ENCODE measurements at places on chromosomes 4 and X. TPM values are rescaled to one million over a fixed set of nuclear protein-coding genes. Genes with fewer than 3 reads are reported as not detected.
A peak's percentile ranks its signal among the peaks of the same experiment; 100 is the strongest.

GRCh38 chr4:183153190-183153916 lies 54.3 kb downstream of the WWC2 start:
- no peak for DNase-seq

- DNase-seq, result no peak
These were observed 34.9 kb downstream of the HMX1 start for GRCh38 chr4:8836664-8837171.

- DNase-seq, result peak; percentile 53
These were observed 535.1 kb downstream of the FAT4 start for GRCh38 chr4:125849869-125850268.

MUC7 gene
- polyA plus RNA-seq, result not detected

FGF5 gene
- polyA plus RNA-seq, result 43.7 TPM

DNA sequence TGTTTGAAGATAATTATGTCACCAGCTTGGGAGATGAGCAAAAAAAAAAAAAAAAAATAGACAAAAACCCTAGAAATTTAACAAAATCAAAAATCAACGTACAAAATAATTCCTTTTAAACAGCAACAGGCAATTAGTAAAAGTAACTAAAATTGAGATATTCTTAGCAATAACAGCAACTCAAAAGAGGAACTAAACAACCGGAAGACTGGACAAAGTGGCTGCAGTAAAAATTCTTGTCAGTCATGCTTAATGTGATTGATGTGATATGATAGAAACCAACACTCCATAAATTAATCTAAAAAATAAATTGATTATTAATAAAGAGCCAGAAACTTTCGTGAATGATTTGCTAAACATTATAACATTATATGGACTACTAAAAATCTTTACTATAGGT lies 1534.6 kb upstream of the AGA start:
- DNase-seq, result no peak

GABRG1 gene
- polyA plus RNA-seq, result not detected

- no peak for DNase-seq
These were observed 28.2 kb upstream of the IGSF1 start for GRCh38 chrX:131317326-131317725.

PCDH10 gene
- polyA plus RNA-seq, result 31.1 TPM

- no peak for DNase-seq
These were observed 3.7 kb downstream of the DOCK11 start for GRCh38 chrX:118499295-118499694.

DNA sequence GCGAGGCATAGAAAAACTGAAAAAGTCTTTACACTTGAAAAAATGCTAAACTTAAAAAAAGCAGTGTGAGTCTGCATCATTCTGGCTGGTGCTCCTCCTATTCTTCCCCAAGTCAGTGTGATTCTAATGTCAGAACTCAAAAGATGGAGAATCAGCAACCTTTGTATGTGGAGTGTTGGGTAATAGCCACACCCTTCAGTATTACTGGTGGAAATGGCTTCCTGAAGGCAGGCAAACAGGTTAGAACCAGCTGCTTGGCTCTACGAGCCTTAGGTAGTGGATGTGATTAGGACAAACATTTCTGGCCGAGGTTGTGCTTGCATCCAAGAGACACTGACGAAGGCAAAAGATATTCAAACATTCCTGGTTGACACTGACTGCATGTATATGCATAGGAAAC lies 353.4 kb upstream of the TACR3 start:
- no peak for DNase-seq

DNA sequence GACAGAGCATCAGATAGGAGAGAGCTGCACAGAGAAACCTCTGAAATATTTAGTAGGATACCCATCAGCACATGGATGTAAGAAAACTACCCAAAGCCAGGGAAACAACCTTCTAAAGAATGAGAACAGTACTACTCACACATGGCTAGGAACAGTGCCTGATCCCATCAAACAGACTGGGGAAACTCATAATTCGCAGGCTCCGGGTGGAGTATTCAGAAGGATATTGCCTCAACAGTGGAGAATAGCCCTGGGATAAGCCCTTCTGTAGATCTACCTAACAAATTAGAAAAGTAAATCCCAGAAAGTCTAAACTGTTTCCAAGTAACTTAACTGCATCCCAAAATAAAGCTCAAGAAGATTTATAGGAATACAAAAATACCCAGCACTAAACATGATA lies 17.8 kb downstream of the RCHY1 start:
- DNase-seq, result no peak

GRCh38 chrX:38973322-38973721 lies 172.1 kb downstream of the MID1IP1 start:
- DNase-seq, result no peak

- no peak for DNase-seq
These were observed at the start of gene BMX for GRCh38 chrX:15500497-15500966. Gene BMX, plus strand, starts transcription at chrX:15500807. Its CDS starts 7,547 bp downstream, at chrX:15508354.

- DNase-seq, result no peak
These were observed 34.6 kb upstream of the FRAS1 start for GRCh38 chr4:78022517-78022916.

- no peak for DNase-seq
These were observed 62.2 kb upstream of the FRMPD4 start for GRCh38 chrX:12076046-12076445.

DNA sequence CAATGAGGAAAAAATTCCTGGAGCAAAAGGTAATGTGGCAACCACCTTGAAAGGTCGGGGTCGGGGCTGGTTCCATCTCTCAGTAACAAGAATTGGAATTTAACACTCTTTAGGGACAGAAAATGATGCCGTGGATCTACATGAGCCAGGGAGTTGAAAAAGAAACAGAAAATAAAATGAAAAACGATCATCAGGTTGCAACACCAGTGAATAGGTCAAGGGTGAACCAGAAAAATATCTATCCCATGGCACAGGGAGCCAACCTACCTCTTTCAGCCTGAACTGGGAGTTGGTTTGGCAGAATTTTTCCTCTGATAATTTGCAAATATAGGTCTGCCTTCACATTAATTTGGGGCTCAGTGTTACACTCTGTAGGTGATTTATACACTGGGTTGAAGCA lies 93.7 kb downstream of the C4orf33 start:
- no peak for DNase-seq

GRCh38 chrX:22360129-22360528 lies 87.4 kb downstream of the CBLL2 start:
- no peak for DNase-seq

GRCh38 chrX:12791257-12792228 lies at the start of gene PRPS2:
Gene PRPS2, plus strand, starts transcription at chrX:12791412. Its CDS starts 86 bp downstream, at chrX:12791498.
- DNase-seq, result no peak

DNA sequence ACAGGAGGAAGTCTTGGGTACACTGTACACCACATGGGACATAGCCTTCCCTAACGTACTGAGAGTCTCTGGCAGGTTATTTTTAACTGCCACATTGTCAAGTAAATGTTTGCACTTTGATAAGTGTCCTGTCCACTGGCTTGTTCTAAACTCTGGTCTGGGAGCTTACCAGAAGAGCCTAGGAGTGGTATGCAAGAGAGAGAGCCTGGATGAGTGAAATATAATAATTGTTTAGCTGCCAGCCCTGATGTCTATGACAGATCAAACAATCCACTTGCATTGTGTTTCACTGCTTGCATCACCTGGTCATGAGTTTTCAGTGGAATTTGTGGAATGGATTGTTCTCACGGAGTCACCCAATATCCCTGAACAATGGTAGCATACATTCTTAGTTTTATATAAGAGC lies 91.6 kb downstream of the SHROOM3 start:
- no peak for DNase-seq

DNA sequence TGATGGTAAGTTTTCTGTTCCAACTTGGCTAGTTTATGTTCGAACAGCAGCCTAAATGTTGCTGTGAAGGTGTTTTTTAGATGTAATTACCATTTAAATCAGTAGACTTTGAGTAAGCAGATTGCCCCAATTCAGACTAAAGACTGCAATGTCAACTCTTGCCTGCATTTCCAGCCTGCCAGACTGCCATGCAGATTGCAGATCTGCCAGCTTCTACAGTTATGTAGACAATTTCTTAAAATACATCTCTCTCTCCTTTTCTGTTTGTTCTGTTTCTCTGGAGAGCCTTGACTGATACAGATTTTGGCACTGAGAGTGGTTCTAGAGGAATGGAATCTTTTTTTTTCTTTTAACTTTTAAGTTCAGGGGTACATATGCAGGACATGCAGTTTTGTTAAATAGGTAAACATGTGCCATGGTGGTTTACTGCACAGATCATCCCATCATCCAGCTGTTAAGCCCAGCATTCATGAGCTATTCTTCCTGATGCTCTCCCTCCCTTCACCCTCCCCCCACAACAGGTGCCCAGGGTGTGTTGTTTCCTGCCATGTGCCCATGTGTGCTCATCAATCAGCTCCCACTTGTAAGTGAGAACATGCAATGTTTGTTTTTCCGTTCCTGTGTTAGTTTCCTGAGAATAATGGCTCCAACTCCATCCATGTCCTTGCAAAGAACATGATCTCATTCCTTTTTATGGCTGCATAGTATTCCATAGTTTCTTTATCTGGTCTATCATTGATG lies 227.8 kb downstream of the CPE start:
- no peak for DNase-seq

CT45A5 gene
- polyA plus RNA-seq, result not detected

GRCh38 chr4:153095448-153096204 lies 108.6 kb upstream of the TRIM2 start:
- no peak for DNase-seq

DNA sequence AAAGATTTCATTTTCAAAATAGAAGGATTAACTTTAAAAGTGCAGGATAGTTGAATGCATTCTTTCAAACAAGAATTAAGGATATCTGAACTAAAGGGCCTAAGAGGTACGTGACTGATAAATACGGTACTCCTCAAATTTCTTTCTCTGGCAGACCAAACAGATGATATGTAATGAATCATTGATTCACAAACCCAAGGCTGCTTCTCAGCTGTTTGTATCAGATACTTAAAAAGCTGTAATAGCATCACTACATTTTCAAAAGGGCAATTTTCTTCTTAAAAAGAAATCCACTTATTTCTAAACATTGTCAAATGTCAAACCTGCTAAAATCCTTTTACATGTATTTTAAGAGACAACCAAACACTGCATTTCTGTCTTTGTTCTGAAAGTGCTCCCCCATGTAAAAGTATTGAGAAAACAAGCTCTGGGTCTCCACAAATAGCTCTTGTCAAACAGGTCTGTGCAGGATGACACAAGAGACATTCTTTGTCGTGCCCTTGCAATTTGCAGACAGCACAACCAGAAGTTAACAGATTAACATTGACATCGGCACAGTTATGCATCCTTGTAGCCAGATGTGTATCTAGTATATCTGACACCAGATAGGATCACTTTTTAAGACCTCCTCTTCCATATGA lies 82.0 kb downstream of the MANBA start:
- no peak for DNase-seq

GRCh38 chr4:114921790-114922591 lies 191.4 kb downstream of the NDST4 start:
- no peak for DNase-seq

HAND2 gene
- 3.6 TPM for polyA plus RNA-seq

DNA sequence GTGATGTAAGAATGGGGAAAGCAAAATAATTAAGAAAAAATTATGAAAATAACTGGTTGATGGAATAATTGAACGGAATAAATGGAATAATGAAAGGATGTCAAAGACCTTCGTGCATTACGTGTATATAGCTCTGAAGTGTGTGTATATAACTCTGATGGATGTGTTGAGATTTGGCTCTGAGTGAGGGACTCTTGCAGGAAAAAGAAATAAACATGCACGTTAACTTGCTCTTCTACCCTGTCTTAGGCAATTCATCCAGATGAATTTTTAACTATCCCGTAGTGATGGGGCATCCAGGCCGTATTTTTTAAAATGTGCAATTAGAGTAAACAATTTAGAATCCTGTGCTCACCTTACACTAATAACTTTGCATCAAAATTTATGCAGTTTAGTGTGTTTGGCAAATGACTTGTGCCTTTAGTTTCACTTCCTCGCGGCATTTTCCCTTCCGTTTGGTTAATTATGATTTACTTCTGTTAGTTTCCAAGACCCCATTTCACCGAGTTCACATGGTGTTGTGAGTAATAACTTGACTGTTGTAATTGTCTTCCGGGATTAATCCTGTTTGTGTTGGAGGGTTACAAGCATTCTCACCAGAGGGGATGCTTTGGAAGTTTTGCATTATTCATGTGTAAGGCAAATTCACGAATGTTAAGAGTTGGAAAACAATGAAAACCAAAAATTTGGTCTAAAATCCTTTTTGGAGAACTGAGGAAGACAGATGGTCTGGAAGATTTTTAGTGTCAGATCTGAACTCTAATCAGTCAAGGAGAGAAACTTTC lies 256.5 kb upstream of the FAT1 start:
- no peak for DNase-seq

SYP gene
- polyA plus RNA-seq, result 0.07 TPM

DNA sequence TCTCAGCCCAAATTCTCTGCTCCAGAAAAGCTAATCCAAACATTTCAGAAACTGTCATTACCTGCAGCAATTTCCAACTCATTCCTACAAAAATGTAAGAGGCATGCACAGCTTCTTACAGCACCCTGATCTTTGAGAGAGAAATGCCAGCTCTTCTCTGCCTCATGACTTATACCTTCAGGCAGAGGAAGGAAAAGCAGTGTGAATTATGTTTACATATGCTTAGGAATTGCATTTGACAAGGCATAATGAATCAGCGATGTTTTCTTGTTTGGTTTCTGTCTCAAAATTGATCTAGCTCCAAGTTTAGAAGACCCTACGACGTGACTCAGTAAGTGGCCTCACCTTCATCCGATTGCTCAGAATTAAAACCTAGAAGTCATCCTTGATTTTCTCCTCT lies 21.8 kb upstream of the AGA start:
- no peak for DNase-seq

DNA sequence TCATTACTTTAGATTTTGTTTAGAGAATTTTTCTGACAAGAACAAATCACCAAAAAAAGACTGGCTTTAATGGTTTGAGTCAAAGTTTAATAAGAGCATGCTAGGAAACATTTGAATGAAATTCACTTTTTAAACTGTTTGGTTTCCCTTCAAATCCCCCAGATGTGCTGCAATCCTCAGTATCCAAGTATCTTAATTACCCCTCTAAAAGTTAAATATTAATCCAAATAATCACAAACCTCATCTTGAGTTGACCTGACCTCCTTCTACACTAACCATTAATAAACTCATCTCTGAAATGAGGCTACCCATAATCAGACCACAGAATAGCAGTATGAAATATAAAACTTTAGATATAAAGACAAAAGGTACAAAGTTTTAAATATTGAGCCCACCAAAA lies 10.1 kb downstream of the DHX15 start:
- DNase-seq, result no peak

DSPP gene
- polyA plus RNA-seq, result not detected

TLR10 gene
- polyA plus RNA-seq, result not detected
